Cortex of kidney (tissue), 1 donor: ENCODE measurements at places on chromosomes 6 and 20.

GRCh38 chr6:41650120-41650519 lies 11.9 kb downstream of the MDFI start:
- no peak for DNase-seq

- DNase-seq = no peak
Observed at GRCh38 chr6:18042536-18043145, 55.2 kb upstream of the KIF13A start.

DNA sequence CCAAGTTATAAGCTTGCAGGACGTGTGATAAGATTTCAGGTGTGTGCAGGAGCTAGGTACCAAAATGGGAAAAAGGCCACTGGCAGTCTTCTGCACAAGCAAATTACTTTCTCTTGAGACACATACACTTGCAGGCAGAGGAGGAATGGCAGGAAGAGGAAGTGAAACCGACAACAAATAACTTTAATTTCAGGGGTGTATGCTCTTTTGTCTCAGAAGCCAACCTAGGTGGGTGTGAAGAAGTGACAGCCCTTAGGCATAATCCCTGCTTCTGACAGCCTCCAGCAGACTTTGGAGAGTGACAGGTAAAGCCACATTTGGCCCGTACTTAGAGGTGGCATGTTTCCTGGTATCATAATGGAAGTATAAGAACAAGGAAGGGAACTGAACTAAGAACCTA lies 118.8 kb upstream of the TRAF3IP2 start:
- DNase-seq = no peak

DNA sequence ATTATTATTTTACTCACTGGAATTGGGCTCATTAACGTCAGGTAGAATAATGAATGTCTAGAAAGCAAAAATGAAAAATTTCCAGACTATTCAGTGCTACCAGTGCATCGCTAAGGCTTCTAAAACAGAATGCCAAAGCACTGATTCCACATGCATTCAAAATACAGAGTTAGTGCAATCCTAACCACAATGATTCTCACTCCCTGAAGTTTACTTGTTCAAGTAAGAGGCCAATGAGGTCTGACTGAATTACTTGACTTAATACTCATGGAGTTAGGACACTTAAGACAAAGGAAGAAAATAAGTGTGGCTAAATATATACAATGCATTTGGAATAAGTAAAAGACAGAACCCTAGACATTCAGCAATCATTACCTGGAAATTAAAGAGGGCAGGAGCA lies 220.5 kb downstream of the PKHD1 start:
- DNase-seq = no peak

GRCh38 chr6:119079283-119079809 lies 882 bp upstream of the FAM184A start:
- DNase-seq = no peak

GRCh38 chr6:56694002-56694401 lies 51.3 kb upstream of the DST start:
- no peak for DNase-seq
